ENCODE measurements at places on chromosomes 1 and 21.

DNA sequence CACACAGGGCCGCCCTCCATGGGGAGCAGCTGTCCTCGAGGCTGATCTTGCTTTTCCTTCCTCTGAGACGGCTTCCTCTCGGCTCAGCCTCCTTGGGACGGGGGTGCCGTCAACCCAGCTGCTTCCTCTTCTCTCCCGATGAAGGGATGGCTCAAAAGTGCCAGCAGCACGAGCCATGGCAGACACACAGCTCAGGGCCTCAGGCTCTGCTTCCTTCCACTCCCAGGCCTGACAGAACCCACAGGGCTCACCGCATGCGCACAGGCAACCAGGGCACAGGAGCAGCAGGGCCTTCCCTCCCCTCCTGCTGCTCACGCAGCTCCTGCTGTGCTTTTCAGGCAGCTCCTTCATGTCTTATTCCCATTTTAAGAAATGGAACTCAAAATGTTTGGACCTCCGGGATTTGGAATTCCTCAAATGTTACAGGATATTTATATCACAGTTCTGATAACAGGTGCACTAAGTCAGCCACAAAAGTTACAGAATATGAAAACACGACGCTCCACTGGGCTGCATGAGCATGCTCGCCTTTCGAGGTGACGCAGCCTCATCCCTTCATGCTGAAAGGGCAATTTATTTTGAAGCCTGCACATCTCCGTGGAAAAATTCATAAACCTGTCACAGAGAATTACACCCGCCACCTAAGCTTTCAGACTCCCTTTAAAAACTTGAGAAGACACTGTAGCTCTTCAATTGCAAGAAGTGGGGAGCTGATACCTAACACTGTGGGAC lies 84.4 kb downstream of the HSF2BP start:
- peak; percentile 34 for DNase-seq

- no peak for DNase-seq
Observed at GRCh38 chr1:109782927-109783326, 19.2 kb upstream of the EPS8L3 start.

DNA sequence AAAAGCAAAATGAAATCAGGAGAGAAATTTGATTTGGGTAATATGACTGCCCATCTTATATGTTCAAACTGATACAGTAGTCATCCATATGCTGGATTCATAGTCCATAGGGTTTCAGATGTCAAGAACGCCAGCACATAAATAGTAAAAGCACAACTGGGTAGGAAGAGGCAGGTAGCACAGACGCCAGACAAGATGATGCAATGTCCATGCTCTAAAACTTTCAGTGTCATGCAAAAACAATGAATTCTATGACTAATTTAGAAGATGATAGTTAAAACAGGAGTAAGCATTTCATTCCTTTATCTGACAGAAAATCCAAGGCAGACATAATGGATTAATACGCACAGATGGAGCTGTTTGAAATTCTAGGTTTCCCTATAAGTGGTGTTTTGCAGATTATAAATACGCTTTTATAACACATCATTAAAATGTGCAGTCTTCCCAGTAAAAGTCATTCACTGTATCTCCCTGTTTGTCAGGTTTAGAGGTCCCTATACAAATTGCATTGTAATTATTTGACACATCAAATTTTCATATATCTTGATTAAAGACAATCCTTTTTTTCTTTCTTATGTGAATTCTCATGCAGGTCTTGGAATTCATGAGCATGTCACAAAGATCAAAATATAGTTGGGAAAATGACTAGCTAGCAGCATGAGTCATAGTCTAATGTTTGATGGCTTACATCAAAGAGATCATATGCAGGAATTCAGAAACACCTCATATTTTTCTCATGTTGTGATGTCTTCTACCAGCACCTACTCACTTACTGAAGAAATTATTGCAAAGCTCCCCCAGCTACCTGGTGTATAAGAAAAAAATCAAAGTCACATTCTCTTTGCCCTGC lies 139.9 kb downstream of the DSCAM start:
- no peak for DNase-seq

GRCh38 chr1:20212685-20213331 lies 26.5 kb upstream of the PLA2G2C start:
- peak; percentile 79 for DNase-seq

GRCh38 chr1:207397525-207397926 lies 56.6 kb upstream of the CR2 start:
- DNase-seq: no peak

GRCh38 chr1:208757846-208758245 lies 513.7 kb upstream of the PLXNA2 start:
- no peak for DNase-seq

- no peak for DNase-seq
Observed at GRCh38 chr1:63747445-63747844, 26.4 kb upstream of the ROR1 start.

GRCh38 chr1:40040511-40041465 lies at the start of gene CAP1:
CAP1 (plus strand) TSS chr1:40040729; CDS start chr1:40059347, 18,618 bp downstream.
- peak; percentile 99 for DNase-seq

DNA sequence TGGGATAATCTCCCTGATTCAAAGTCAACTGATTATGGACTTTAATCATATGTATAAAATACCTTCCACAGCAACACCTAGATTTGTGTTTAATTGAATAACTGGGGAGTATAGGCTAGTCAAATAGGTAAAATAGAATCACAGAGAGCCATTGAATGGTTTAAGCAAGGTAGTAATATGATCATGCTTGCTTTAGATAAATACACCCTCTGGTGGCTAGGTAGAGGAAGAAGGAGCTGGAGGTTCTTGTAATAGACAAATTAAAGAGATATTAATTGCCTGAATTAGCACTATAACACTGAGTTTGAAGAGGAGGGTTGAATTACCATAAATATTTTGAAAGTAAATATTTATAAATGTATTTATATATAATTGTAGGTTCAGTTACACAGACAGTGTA lies 40.3 kb downstream of the DIRAS3 start:
- DNase-seq: no peak

DNA sequence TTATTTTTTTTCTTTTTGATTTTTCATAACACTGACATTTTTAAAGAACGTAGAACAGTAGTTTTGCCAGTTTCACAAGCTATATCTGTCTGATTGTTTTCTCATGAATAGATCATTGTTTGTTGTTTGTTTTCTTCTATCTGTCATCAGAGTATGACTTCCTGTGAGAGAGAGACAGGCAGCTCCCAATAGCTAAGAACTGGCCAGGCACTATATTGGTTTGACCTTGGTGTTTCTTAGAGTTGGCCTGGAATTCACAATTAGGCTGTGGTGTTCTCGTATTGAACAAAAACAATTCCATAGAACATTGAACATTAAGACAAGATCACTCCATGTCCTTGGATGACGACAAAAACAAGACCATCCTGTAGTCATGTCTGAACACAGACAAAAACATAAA lies 43.4 kb downstream of the RPS6KC1 start:
- DNase-seq: no peak

DNA sequence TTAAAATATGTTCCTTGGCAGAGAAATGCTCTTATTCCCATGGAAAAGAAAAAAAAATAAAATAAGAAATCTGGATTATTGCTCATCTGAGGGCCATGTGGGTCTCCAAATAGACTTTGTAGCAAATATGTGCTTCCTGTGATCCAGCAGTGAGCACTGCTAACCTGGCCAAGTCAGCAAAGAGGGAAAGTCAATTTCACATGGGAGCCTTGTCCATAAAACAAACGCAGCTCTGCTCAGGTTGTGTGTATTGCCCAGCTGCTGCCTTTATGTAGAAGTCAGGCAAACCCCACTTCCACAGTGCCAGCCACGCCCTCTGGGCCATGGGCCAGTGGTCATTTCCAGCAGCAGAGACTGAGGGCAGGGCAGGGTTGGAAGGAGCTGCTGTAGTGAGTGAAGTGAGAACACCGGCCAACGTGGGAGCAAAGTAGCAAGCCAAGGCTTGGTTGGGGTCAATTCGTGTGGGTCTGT lies 174.3 kb downstream of the LYPLAL1 start:
- peak; percentile 14 for DNase-seq

GRCh38 chr1:34263406-34263805 lies 86.7 kb downstream of the C1orf94 start:
- no peak for DNase-seq

DNA sequence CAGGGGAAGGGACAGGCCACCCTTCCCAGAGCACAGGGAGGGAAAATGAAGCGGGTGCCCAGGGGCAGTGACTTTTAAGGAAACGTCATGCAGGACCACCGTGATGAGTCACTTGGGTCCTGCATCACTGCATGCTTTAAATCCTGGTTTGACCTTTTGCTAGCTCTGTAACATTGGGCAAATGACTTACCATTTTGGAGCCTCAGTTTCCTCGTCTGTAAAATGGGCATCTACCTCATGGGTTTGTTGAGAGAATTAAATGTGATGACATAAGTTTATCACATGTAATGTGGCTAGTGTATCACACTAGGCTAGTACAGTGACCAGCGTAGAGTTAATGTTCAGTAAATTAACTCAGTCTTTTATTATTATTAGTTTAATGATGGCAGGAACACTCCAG lies 114.8 kb upstream of the IGSF21 start:
- DNase-seq: no peak

GRCh38 chr1:151459331-151460046 lies at the start of gene POGZ:
POGZ (minus strand) TSS chr1:151459494; CDS start chr1:151442204, 17,290 bp downstream.
- peak; percentile 97 for DNase-seq

Data from testis (tissue), 5 donors.